Stimulated activated CD4-positive, alpha-beta T cell treated with anti-CD3 and anti-CD28 coated beads, TNF-alpha, amount 100 ng/mL, for 1 hour (primary cell): ENCODE measurements at places on chromosomes 12 and 14.

DNA sequence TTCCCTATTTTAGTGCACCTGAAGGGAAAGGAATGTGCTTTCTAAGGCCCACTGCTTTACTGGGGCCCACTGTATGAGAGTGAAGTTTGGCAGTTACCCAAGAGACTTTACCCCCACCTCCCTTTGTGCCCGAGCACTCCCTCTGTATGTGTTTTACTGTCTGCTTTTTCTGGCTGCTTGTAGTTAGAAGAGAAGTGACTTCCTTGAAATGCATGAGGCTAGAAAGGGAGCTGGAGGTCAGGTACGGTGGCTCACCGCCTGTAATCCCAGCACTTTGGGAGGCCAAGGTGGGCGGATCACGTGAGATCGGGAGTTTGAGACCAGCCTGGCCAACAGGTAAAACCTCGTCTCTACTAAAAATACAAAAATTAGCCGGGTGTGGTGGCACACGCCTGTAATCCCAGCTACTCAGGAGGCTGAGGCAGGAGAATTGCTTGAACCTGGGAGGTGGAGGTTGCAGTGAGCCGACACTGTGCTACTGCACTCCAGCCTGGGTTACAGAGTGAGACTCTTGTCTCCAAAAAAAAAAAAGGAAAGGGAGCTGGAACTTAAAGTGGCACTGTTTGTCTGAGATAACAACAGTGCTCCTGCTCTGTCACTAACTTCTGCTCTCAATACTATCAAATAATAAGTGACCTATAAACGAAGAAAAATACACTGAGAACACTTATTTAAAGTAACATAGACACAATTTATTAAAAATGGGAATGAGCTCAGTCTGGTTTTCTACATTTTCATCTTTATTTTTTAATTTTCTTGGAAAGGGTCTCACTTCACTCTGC is 5.8 kb downstream of the TRIP11 start:
- DNase-seq = no peak

DNA sequence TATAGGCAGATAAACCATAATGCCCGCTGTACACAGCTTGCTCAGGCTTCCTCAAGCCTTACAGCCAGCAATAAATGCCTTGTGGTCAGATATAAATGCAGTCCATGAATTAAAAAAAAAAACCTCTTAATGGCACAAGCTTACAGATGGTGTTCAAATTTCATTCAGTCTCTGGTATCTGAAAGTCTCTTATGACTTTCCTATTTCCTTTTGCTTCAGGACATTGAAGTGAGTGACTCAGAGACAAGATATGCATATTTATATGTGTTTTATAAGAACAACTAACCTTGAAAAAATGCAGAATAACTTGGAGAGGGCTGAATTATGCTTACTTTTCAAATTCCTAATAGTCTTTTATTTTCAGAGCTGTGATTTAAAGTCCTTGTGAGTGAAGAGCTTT is 426.9 kb upstream of the MIS18BP1 start:
- no peak for DNase-seq

DNA sequence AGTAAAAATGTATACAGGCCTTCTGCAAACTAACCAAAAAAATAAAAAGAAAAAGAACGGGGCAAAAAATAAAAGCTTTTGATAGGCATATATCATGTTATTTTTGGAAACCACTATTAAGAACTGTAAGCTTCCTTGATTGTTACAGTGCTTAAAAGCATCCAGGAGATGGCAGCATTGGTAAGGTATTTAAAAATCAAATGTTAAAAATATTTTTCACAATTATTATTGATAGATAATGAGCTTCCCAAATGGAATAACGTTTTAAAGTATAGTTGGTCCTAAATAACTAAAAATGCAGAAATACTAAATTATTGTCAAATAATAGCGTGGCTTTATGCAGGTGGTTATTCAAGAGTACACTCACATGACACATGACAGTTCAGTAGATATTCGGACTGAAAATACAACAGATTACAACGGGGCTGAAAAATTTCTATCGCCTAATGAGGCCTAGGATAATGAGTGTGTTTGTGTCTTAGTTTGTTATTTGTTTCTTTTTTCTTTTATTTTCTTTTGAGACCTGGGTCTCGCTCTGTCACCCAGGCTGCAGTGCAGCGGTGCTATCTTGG is 127.2 kb upstream of the ATF7IP start:
- no peak for DNase-seq

DNA sequence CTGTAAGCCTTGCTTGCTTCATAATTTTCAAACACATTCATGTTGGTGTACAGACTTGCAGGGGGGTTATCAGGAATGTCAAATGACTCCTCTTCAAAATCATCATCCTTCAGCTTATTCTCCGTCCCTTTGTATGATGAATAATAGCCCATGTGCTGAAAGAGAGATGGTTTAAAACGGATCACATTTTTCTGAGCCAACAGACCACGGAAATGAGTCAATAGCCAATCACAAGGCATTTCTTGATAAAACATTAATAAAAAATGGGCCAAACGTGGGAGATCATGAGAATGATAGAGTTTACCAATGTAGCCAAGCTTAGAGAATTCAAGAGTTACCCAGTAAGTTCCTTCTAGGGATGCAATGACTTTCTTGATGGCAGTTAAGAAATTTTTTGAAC is 105.5 kb downstream of the NTS start:
- no peak for DNase-seq

DNA sequence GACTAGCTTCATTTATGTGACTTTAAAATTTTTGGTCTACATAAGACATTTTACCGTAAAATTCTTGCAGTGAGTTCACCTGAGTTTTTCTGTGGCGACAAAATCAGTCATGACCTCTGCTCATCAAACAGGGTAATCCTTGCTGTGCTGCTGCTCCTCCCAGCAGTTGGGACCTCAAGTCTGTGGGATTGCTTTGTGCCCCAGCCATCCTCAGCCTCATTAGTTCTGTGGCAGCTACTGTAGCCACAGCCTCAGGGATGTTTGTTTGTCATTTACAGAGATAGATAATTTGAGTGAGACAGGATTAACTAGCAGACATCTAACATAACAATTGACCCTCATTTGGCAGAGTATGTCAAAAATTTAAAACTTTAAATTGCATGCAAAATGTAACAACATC is 357.0 kb downstream of the PCNX1 start:
- DNase-seq = no peak

DNA sequence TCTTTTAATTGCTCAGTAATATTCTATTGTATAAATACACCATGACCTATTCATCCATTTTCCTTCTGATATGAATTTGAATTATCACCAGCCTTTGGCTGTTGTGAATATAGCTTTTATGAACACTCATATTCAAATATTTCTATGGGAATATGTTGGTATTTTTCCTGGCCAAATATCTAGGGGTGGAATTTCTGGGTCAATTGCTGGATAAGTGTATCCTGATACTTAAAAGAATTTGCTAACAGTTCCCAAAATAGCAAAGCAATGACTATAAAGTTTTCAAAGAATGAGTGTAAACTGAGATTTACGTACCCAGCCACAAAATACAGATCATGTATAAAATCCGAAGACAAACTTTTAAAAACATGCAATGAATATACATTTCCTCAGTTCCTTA is 148.7 kb upstream of the CLEC14A start:
- no peak for DNase-seq

GRCh38 chr14:34794941-34795340 is 80.2 kb downstream of the BAZ1A start:
- DNase-seq = no peak

DNA sequence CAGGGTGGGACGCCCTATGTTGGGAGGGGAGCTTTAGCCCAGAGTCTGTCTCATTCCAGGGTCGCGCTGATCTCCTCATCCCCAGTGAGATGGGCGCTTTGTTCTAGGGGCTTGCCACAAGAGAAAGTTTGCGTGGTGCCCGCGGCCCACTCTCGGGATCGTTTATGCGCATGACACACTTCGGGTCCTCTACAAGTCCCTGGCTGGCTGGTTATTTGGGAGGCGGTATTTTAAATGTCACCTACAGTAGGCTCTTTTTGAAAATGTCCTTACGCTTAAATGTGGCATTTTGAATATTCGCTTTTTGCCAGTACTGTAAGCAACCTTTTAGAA is 541 bp downstream of the GOLT1B start:
- DNase-seq = no peak
